Stimulated activated effector memory CD8-positive, alpha-beta T cell treated with anti-CD3 and anti-CD28 coated beads, Interleukin-12 subunit alpha, Interleukin-12 subunit beta, amount 100 ng/mL, for 72 hours (primary cell): ENCODE measurements at places on chromosomes 2 and 18.

GRCh38 chr18:3172097-3172496 is 47.7 kb downstream of the MYOM1 start:
- no peak for DNase-seq

- no peak for DNase-seq
Observed at GRCh38 chr2:201262718-201263117, 2.4 kb downstream of the CASP8 start.

DNA sequence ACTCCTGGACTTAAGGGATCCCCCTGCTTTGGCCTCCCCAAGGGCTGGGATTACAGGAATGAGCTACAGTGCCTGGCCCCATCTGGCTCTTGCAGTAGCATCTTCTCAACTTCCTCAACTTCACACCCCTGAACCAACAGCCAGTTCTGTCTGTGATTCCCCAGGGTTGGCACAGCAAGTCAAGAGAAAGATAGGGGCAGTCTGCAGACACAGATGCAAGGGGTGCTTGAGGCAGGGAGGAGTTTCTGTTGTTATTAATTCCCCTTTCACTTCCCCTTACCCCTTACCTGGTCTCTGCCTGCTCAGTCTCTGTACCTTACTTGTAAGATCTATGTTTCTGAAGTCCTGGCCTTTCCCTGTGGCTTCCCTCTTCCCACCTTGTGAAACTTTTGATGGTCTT is 54.1 kb upstream of the MEX3C start:
- DNase-seq: no peak

DNA sequence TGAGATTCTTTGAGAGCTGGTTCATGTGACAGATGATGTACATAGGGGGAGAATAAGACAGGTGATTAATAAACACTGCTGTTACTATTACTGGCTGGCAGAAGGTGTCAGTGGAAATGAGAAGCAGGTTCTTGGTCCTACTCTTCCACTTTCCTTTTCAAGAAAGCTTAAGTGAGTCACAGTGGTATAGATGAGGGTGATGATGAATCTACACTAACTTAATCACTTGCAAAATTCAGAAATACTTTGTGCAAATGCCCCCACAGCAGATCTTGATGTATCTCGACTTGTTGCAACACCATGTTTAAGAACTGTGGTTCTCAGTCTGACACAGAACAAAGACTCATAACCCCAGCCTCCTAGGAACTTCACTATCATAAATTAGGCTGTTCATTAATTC is 35.9 kb upstream of the MGAT5 start:
- no peak for DNase-seq
